ENCODE measurements at places on chromosomes 3 and 15.
A peak's percentile ranks its signal among the peaks of the same experiment; 100 is the strongest.

DNA sequence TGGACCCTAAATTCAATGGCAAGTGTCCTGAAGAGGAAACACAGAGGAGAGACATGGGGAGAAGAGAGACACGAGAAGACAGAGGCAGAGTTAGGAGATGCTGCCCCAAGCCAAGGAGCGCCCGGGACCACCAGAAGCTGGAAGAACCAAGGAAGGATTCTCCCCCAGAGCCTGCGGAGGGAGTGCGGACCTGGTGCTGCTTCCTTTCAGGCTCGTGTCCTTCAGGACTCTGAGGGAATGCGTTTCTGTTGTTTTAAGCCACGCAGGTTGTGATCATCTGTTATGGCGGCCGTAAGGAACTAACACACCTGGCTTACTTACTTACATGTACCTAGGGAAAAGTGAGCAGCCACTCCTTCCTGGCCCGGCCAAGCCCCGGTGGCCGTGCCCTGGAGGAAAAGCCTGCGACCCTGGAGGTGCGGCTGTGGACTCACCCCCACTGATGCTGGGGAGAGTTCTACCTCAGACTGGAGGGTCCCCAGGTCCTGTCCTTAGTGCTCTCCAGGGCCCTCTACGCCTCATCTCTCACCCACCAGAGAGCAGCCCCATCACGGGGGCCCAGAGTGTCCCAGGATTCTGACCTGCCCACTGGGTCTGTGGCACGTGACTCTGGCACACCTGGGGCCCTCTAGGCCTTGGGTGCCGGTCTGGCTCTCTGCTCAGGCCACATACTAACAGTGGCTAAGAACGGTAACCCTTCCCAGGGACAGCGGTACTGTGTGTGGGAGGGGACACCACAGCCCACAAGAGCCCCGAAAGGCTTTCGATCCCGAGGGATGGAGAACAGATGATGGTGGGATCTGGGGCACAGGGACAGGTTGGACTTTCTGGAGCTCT is 61.8 kb downstream of the ITGA11 start:
- no peak for DNase-seq

DNA sequence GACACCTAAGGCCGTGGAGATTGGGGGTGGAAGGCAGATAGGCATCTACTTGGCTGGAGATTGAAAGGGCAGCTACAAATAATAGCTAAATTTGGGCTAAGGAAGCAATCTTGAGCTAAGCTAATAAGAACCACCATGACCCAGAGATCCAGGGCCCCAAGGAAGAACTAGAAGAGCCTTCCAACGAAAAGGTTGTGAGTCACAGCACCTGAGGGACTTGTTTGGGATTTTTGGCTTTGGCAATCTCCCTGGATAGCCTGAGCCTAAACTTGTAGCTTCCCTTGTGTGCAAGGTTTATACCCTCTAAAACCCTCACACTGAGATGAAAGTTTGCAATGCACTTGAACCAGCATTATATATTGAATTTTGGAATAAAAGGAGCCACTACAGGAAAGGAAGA is 364.0 kb upstream of the IL12A start:
- no peak for DNase-seq

DNA sequence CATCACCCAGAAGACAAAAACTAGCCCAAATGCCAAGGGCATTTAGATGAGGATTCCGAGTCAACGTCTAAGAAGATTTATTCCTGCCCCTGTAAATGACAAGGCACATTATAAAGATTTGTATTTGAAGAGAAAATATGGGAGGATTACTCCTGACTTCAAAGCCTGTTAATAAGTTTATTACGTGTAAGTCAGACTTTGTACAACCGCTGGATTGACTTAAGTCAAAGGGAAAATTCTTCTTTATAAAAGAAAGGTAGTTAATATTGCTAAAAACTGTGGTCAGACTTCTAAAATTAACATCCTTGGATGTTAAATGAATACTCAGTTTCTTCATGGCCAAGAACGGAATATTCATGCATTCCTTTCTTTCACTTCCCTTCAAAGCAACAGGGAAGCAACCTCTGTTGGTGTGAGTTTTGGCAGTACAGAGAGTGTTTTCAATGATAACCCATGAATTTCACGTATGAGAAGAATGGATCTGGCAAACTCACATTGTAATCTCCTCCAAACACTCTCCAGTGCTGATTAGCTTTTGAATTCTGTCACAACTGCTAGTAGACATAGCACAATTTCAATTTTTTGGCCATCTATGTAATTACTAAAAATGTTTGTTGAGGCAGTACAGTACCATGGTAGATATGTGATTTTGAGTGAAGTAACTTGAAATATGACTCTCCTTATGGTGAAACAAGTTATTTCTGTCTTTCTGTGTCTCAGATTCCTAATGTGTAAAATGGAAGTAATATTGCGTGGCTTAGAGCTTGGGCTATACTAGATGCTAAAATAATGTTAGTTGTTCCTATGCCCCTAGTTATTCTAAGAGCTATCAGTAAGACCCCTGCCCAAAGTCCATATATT is 62.0 kb downstream of the PLD1 start:
- DNase-seq: peak; percentile 17

- DNase-seq: no peak
Observed at GRCh38 chr15:58159827-58160386, 21.7 kb downstream of the AQP9 start.

GRCh38 chr3:155106119-155106518 is 26.0 kb downstream of the MME start:
- peak; percentile 52 for DNase-seq

GRCh38 chr3:56119575-56120349 is 348.5 kb downstream of the ERC2 start:
- peak; percentile 18 for DNase-seq

GRCh38 chr15:98651581-98652220 is 3.4 kb downstream of the IGF1R start:
- DNase-seq: peak; percentile 38

GRCh38 chr3:122064326-122064725 is 9.2 kb downstream of the CD86 start:
- no peak for DNase-seq

DNA sequence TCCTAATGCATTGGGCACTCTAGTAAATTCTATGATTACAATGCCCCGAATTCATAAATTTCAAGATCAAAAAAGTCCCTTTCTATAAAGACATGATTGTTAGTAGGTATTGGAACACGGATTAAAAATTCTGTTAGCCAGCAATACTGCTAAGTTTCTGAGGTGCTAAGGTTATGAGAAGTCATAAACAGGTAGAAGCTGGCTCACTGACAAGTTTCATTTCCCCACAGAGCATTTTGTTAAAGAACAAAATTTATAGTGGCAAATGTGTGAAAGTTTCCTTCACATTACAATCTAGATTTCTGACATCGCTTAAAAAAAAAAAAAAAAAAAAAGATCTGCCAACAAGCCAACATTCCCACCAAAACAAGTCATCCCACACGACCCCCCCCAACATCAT is 12.4 kb upstream of the MAN2C1 start:
- DNase-seq: no peak

GRCh38 chr3:195566797-195567196 is 16.9 kb downstream of the APOD start:
- DNase-seq: no peak

DNA sequence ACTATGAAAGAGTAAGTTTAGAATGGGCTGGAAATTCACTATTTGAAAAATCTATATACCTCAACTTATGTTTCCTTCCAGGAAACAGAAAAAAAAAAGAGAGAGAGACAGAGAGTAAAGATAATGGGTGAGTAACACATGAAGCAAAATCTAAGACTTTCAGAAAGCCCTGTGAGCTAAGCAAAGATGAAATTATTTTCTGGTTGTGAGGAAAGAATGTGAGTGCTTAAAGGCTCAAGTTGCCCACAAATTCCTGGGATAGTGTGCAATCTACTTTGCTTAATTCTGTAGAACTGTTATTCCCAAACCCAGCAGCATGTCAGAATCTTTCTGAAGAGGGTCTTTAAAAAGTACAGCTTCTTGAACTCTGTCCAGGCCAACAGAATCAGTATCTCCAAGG is 337.7 kb upstream of the AGTR1 start:
- DNase-seq: peak; percentile 69

GRCh38 chr15:48682942-48683651 is 37.6 kb upstream of the FBN1 start:
- peak; percentile 70 for DNase-seq

GRCh38 chr3:136428167-136428566 is 178.0 kb downstream of the PCCB start:
- DNase-seq: no peak

DNA sequence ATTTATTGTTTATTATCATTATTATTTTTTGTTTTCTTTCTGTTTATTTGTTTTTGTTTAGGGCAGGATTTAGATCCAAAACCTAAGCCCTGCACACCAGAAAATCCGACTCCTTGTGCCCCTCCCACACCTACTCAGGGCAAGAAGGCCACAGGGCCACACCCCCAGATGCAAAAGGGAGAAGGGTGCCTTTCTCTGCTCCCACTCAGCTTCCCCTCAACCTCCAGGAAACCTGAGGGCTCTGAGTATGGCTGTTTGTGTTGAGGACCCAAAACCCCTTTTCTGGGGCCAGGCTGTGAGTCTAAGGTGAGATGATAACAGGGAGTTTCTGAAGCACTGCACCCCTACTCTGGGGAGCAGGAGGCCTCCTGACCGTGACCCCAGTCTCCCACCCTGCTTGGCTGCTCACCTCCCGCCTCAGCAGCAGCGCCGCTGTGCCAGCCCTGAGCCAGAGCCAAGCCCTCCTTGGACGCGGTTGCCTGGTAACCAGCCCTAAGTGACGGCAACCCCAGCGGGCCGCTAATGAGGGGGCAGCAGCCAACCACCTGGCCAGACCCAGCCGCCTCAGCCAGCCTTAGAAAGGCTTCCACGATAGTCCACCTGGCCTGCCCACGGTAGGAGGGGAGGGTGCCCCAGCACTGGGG is 6.4 kb upstream of the C15orf39 start:
- no peak for DNase-seq

- no peak for DNase-seq
Observed at GRCh38 chr3:2945121-2945520, 165.1 kb downstream of the IL5RA start.

DNA sequence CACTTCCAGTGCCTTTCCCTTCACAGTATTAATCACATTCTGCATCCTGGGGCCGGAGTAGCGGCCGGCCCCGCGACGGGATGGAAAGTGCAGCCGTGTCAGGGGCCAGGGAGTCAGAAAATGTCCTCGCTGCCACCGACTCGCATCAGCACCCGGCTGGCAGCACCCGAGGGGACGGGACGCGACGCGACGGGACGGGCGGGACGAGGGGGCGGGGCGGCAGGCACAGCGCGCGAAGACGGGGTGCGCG is 353 bp downstream of the ATG3 start:
- DNase-seq: no peak

GRCh38 chr15:50046159-50046558 is 72.9 kb downstream of the ATP8B4 start:
- DNase-seq: no peak

DNA sequence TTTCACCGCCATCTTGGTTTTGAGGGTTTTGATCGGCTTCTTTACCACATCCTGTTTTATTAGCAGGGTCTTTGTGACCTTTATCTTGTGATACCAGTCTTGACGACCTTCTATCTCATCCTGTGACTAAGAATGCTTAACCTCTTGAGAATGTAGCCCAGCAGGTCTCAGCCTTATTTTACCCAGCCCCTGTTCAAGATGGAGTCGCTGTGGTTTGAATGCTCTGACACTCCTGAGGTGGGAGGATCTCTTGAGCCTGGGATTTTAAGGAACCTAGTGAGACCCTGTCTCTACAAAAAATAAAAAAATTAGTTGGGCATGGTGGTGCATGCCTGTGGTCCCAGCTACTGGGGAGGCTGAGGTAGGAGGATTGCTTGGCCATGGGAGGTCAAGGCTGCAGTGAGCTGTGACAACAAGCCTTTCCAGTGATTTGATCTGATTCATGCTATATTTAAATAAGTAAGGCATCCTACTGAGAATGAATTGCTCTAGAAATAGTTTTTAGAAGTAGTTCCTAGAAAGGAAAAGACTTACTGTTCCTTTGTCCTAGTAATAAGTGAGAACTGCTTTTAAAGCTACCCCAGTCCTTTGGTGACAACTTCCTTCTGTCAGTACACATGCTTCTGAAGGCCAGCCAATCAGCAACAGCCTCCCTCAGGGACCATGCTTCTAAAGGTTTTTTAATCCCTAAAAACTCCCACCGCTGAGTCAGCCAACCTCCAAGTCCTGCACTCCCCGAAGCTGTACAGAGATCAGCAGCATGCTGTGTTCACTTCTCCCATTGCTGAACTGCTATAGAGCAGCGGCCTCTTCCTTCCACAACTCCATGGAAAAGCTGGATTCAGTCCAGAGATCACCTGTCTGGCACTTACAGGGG is 9.1 kb upstream of the CEMIP start:
- no peak for DNase-seq

DNA sequence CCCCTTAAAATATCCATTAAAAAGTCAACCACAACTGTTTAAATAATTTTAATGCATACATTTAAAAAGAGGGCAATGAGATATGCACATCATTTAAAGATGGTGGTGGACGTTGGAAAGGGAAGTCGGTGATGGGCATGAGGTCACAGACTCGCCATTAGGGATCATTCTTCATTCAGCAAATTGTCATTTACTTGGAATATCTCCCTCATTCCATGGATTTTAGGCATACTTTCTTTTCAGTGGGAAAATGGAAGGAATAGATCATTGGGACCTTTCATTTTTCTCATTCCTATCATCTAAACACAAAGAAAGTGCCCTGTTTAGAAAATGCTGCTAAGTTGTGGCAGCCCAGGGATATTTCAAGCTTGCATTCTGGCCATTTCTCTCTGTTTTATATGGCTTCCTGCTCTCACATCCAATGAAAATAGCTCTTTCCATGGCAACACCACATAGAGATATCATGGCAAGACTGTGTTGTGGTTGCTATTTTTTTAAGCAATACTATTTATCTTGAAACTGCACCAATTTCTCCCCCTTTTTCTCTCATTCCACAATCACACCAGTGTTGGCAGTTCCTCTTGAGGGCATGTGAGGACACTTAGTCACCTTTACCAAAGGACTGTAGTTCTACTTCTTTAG is 40.7 kb upstream of the LMCD1 start:
- DNase-seq: peak; percentile 72

- no peak for DNase-seq
Observed at GRCh38 chr3:72191209-72191960, 406.4 kb upstream of the PROK2 start.

- no peak for DNase-seq
Observed at GRCh38 chr15:33742800-33743199, 225.5 kb upstream of the CHRM5 start.

DNA sequence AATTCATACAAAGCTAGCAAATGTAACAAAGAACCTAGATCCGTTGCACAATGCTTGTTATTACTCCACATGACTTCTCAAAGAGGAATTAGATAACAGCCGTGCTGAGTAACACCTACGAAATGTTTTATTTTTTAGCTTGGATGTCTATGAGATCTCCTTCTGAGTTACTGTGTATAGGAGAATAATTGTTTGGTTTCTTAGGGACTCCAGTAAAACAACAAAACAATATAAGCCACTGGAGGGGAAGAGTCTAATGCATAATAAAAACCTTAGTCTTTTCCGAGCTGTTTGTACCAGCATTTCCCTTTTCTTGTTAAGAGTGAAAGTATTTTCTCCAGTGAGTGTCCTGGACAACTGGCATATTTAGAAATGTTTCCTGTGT is 15.6 kb downstream of the SNAP23 start:
- peak; percentile 84 for DNase-seq

DNA sequence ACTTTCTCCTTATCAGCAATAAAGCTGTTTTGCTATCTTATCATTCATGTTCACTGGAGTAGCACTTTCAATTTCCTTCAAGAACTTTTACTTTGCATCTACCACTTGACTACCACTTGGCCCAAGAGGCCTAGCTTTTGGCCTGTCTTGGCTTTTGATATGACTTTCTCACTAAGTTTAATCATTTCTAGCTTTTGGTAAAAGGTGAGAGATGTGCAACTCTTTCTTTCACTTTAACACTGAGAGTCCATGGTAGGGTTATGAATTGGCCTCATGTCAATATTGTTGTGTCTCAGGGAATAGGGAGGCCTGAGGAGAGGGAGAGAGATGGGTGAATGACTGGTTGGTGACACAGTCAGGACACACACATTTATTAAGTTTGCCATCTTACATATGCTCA is 31.0 kb upstream of the FAM3D start:
- no peak for DNase-seq
